Activated naive CD8-positive, alpha-beta T cell treated with anti-CD3 and anti-CD28 coated beads for 36 hours (primary cell): ENCODE measurements at places on chromosomes 1 and 21.

GRCh38 chr1:22166439-22166838 lies 23.5 kb upstream of the WNT4 start:
- no peak for DNase-seq

DNA sequence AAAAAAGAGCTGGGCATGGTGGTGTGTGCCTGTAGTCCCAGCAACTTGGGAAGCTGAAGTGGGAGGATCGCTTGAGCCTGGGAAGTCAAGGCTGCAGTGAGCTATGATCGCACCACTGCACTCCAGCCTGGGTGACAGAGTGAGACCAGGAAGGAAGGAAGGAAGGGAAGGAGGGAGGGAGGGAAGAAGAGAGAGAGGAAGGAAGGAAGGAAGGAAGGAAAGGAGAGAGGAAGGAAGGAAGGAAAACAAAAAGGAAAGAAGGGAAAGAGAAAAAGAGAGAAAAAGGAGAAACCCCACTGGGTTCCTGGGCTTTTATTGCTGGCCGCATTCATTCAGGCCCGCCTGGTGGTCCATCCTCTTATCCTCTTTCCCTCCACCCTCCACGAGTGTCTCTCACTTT lies 9.8 kb downstream of the SLC2A7 start:
- no peak for DNase-seq

DNA sequence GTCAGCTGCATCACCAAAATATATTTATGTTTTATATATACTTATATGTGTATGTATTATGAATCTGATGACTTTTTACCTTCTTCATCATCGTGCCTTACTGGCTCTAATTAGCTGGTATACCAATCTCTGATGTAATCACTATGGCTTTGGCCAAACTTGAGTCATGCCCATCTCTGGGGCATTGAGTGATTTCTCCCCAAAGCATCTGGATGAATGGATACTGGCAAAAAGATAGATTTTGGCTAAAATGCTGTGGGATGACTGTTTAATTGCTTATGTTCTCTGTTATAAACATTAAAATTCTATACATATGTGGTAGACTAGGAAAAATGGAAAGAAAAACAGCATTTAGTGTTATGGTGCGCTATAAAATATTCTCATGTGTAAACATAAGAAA lies 19.6 kb downstream of the CDKN2C start:
- DNase-seq: no peak

DNA sequence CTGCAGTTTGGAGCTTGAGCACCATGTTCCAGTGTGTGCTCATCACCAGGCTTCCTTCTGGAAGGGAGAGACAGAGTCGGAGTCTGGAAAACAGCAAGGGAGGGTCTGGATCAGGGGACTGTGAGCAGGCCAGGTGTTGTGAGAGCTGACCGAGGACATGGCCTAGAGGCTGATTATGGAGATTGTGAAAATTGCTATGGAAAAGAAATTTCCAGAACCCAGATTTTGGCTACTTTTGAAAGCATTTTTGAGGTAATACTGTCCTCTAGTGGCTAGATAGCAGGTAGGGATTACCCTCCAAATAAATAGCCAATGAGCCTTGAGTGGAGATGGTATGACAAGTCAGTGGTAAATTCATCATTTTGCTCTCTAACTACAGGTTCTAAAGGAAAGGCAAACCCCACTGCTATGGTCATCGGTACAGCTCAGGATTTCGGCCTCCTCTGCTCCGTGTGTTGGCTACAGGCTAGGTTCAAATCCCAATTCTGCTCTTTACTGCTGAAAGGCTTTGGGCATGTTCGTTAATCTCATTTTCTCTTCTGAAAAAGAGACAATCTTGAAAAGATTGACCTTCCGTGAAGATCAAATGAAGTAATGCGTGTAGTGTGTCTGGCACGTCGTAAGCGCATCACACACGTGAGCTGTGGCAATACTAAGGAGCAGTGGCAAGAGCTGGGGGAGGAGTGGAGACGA lies 1.0 kb upstream of the HAO2 start:
- no peak for DNase-seq

DNA sequence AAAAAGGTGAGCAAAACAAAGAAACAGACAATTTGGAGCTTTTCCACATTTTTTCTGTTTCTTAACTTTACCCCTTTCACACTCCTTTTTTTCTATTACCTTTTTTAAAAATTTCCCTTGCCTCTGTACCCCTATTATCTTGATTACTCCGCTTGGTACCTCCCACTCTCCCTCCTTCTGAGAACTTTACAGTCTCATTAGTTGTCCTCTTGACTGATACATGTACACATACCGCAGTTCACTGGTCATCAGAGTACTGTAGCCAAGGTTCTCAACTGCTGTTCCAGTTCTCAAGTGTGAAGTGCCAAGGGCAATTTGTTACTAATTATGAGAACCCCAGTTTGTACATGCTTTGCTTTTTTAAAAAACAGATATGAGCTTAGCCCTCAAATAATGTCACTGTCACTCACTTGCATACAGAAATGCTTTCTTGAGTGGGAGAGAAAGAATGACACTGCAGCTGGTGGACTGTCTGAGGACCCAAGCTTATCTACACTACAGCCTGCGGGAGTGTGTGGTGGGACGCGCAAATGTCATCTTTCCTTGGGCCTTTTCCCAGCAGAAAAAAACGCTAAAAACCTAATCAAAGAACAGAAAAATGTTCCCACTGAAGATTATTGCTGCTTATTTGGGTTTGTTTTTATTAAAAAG lies 160.8 kb downstream of the DISP1 start:
- DNase-seq: no peak

DNA sequence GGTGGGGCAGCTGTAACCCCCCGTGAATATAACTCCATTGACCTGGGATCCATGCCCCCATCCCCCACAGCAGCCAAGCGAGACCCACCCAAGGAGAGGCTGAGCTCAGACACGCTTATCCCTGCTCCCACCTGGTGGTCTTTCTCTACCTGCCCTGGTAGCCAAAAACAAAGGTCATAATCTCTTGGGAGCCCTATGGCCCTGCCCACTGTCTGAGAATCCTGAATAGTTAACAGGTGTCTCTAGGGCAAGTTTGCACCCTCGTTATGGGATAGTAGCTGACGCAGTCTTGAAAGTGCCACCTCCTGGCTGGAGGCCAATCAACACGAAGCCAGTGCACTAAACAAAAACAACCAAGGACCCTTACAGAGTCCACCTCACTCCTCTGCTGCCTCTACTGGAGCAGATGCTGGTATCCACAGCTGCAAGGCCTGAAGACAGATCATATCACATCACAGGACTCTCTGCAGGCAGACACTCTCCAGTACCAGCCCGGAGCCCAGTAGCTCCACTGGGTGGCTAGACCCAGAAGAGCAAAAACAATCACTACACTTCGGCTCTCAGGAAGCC lies 134.3 kb upstream of the C1orf174 start:
- no peak for DNase-seq

DNA sequence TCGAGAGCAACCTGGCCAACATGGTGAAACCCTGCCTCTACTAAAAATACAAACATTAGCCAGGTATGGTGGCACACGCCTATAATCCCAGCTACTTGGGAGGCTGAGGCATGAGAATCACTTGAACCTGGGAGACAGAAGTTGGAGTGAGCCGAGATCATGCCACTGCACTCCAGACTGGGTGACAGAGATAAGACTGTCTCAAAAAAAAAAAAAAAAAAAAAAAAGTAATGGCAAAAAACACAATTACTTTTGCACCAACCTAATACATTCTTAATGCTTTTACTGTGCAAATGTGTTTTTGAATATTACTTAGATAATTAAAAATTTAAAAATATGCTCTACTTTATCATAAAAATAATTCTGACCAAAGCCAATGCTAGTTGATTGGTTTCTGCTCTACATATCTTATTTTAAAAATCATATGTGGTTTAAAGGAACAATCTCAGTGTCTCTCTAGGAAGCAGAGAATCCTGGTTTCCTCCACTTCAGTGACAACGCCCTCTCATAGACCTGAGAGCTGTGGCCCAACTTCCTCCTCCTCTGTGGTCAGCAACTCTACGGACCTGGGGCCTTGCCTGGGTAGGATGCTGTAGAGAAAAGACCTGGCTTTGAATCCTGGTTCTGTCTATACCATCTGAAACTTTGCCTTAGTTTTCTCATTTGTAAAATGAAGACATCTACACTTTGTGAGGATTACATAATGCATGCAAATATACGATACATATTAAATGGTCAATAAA lies 64.7 kb downstream of the TGFBR3 start:
- no peak for DNase-seq

GRCh38 chr1:27863538-27863915 lies 8.8 kb upstream of the THEMIS2 start:
- no peak for DNase-seq
